Effector memory CD4-positive, alpha-beta T cell (primary cell): ENCODE measurements at places on chromosomes 1 and 21.

DNA sequence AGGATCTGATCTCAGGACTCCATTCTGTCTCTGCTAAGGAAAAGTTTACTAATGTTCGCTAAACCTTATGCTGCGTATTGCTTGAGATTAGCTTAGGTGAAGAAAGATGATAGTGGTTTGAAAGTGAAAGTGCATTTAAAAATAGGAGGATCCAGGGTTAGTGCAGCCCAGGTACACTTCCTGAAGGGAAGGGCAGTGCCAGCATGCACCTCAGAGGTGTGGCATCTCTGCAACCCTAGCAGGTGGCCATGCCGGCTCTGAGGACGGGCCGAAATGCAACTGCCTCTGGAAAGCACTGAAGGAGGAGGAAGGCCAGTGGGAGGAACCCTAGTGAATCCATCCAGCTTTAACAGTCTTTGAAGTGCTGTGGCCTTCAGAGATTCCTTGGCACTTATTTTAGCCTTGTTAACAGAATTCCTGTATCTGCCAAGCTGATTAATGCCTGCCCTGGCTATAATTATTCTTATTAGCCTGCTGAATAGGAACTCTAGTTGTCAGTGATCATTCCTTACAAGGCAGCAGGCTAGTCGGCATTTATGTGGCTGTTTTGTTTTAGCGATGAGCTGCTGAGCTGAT is 5.5 kb downstream of the PTGFRN start:
- DNase-seq: no peak
- no peak overlapping the region for H3K4me3 ChIP-seq
- no peaks in the 10 kb centered on the region for H3K27me3 ChIP-seq
- no peaks in the 10 kb centered on the region for H3K36me3 ChIP-seq

DNA sequence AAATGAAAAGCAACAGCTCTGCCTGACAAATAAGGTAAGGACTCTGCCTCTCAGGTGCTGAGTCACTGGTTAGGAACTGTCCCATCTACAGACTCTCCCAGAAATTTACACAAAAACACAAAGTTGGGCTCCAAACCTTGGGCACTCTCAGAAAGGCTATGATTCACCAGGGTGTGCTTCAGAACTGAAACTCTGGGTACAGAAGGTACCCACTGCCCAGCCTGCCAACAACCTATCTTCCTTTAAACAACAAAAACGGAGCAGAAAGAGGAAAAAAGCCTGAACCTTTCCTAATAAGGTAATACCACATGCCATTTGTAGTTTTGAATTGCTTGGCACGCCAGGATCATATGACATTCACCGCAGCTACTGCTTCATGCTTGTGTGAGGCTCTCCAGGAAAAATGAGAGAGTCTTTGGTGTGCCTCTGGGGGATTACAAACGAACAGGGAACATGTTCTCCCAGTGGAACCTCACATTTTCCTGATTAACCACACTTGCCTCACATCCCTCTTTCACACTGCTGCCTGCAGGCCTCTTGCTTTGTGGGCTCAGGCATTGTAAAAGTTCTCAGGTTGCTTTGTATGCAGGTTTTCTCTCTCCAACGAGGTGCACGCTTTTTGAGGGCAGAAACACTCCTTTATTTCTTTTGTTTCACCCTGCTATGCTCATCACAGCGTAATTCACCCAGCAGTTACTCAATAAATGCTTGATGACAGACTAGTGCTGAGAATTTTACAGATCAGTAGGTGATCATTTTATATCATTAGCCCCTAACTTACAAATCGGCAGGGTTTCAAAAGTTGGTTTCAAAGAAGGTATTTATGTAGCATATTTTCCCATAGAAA is 65.1 kb downstream of the GADD45A start:
- H3K4me1 ChIP-seq: no peaks in the 10 kb centered on the region
- H3K4me3 ChIP-seq: no peak overlapping the region
- DNase-seq: no peak
- no peaks in the 10 kb centered on the region for H3K36me3 ChIP-seq
- H3K27me3 ChIP-seq: no peaks in the 10 kb centered on the region
- no peak overlapping the region for H3K27ac ChIP-seq

DNA sequence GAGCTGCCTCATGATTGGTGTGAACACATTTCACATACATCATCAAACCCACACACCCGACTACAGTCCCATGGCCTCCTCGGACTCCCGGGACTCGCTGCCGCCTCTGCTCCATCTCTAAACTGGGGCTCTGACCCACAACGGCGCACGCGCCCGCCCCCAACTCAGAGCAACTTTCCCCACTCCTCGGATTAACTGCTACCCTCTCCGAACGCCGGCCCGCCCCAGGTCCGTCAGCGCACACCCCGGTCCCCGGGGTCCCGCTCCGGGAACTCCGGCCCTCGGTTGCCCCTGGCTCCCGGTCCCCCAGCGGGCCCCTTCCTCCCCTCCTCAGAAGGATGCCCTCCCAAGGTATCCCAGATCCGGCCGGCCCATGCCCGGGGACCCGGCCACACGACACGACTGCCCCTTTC is 740 bp downstream of the DSTYK start:
- H3K36me3 ChIP-seq: no peaks in the 10 kb centered on the region
- H3K27ac ChIP-seq: peak overlapping the region; percentile 85
- no peak for DNase-seq
- no peaks in the 10 kb centered on the region for H3K27me3 ChIP-seq
- peaks cover 7% of the 10 kb centered on the region for H3K4me1 ChIP-seq
- peak overlapping the region; percentile 84 for H3K4me3 ChIP-seq

- peaks cover 4% of the 10 kb centered on the region for H3K4me1 ChIP-seq
- no peak overlapping the region for H3K4me3 ChIP-seq
- no peaks in the 10 kb centered on the region for H3K36me3 ChIP-seq
- DNase-seq: no peak
- peaks cover 4% of the 10 kb centered on the region for H3K27me3 ChIP-seq
Observed at GRCh38 chr1:220748936-220749335, 814 bp downstream of the MTARC2 start.

- H3K4me3 ChIP-seq: peak overlapping the region; percentile 35
- H3K27me3 ChIP-seq: no peaks in the 10 kb centered on the region
- H3K4me1 ChIP-seq: peaks cover 92% of the 10 kb centered on the region
- no peak for DNase-seq
- H3K27ac ChIP-seq: peak overlapping the region; percentile 69
- peaks cover 10% of the 10 kb centered on the region for H3K36me3 ChIP-seq
Observed at GRCh38 chr1:2237773-2238172, 9.7 kb downstream of the SKI start.

DNA sequence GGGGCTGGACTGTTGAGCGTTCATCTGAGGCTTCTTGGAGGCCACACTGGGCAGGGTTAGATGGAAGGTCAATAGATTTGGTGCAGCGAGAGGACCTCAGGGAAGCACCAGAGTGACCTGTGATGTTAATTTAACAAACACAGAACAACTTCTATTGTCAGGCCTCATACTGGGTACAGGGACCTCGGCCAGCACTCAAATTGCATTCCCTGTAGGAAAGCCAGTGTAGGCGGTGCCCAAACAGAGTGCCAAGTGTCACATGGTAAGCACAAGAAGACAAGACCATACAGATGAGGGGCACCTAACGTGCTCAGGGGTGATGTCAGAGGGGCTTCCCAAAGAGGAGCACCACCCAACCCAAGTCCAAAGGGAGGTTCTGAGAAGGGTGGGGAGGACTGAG is 1.3 kb downstream of the TMEM269 start:
- peaks cover 10% of the 10 kb centered on the region for H3K4me1 ChIP-seq
- no peak overlapping the region for H3K4me3 ChIP-seq

- DNase-seq: no peak
- no peak overlapping the region for H3K4me3 ChIP-seq
- no peak overlapping the region for H3K27ac ChIP-seq
- no peaks in the 10 kb centered on the region for H3K36me3 ChIP-seq
- no peaks in the 10 kb centered on the region for H3K4me1 ChIP-seq
- no peaks in the 10 kb centered on the region for H3K27me3 ChIP-seq
Observed at GRCh38 chr1:41320895-41321676, 40.1 kb upstream of the FOXO6 start.

- H3K36me3 ChIP-seq: no peaks in the 10 kb centered on the region
- no peak overlapping the region for H3K4me3 ChIP-seq
- no peak overlapping the region for H3K27ac ChIP-seq
- DNase-seq: no peak
- peaks cover 22% of the 10 kb centered on the region for H3K4me1 ChIP-seq
Observed at GRCh38 chr21:45894906-45895777, 86.4 kb upstream of the COL6A1 start.

- H3K4me1 ChIP-seq: no peaks in the 10 kb centered on the region
- no peaks in the 10 kb centered on the region for H3K27me3 ChIP-seq
- no peak overlapping the region for H3K4me3 ChIP-seq
- H3K36me3 ChIP-seq: no peaks in the 10 kb centered on the region
Observed at GRCh38 chr1:186102547-186103148, 272.4 kb downstream of the TPR start.

GRCh38 chr21:24118738-24119459 is 1488.4 kb downstream of the MRPL39 start:
- H3K27me3 ChIP-seq: no peaks in the 10 kb centered on the region
- DNase-seq: no peak
- H3K4me1 ChIP-seq: no peaks in the 10 kb centered on the region
- H3K4me3 ChIP-seq: no peak overlapping the region
- H3K27ac ChIP-seq: no peak overlapping the region

DNA sequence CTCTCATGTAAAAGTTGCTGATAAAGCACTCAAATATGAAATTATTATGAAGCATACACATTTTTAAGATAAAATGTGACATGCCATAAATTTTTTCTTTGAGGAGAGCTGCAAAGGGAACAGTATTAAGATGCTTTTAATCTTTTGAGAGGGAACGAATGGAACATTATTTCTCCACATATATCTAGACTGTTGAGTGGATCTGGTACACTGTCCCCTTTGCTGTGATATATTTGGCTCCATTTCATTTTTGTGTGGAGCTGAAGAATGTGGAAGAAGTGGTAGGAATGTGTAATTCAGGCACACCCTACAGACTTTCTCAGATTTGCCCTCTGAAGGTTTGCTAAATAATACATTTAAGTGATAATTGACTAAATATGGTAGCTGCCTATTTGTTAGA is 31.7 kb downstream of the PGM1 start:
- H3K4me1 ChIP-seq: no peaks in the 10 kb centered on the region
- no peak overlapping the region for H3K4me3 ChIP-seq
- no peak for DNase-seq
- peaks cover 7% of the 10 kb centered on the region for H3K36me3 ChIP-seq

- H3K4me3 ChIP-seq: peak overlapping the region; percentile 91
- H3K4me1 ChIP-seq: peaks cover 14% of the 10 kb centered on the region
- no peaks in the 10 kb centered on the region for H3K36me3 ChIP-seq
- peak overlapping the region; percentile 87 for H3K27ac ChIP-seq
Observed at GRCh38 chr1:179080866-179081686, 794 bp upstream of the TOR3A start.

DNA sequence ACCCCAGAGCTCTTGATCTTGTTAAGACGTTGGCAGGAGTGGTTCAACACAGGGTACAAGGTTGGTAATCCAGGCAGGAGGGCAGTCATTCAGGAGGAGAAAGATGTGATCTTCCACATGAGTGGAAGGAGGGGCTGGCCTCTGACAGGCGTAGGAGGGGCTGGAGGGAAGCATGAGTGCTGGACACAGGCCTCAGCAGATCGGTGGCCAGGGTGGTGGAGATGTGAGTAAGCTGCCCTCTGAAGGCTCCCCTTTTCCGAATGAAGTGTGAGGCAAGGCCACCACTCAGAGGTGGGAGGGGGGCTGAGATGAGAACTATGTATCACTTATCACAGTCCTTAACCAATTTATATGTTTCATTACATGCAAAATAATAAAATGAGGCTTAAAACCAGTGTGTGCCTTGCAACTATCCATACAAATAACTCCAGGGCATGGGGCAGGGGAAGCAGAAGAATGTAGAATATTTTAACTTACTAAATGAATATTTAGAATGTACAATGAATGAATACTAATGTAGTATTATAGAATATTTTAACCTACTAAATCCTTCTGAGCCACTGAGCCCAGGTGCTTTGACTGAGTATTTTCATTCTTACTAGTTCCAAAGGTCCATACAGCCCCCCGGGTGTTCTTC is 103.5 kb upstream of the TLR5 start:
- no peaks in the 10 kb centered on the region for H3K36me3 ChIP-seq
- no peaks in the 10 kb centered on the region for H3K27me3 ChIP-seq
- H3K4me1 ChIP-seq: peaks cover 16% of the 10 kb centered on the region
- H3K4me3 ChIP-seq: no peak overlapping the region
- no peak overlapping the region for H3K27ac ChIP-seq
- DNase-seq: no peak

DNA sequence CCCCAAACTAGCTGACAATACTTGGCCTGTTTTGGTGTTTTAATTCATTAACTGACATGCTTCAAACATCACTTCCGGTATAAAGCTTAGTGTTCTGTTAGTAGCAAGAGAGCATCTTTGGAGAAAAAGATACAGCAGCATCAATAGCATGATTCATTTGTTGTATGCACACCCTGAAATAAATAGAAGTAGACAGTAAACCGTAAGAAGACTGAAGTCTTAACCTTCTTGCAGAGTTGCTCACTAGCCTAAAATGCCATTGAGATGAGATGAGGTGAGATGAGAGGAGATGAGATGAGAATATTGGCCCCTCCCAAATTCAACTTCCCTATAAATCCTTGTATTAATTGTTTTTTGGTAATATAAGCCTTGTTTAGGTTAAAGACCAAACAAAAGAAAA is 108.8 kb downstream of the TNFSF18 start:
- H3K36me3 ChIP-seq: no peaks in the 10 kb centered on the region
- no peaks in the 10 kb centered on the region for H3K27me3 ChIP-seq
- DNase-seq: no peak
- H3K27ac ChIP-seq: no peak overlapping the region
- peaks cover 3% of the 10 kb centered on the region for H3K4me1 ChIP-seq

GRCh38 chr1:45429561-45430159 is 61.3 kb downstream of the TESK2 start:
- no peaks in the 10 kb centered on the region for H3K4me1 ChIP-seq
- H3K27ac ChIP-seq: no peak overlapping the region
- no peak for DNase-seq
- H3K4me3 ChIP-seq: no peak overlapping the region

- H3K36me3 ChIP-seq: no peaks in the 10 kb centered on the region
- peaks cover 59% of the 10 kb centered on the region for H3K4me1 ChIP-seq
- no peak overlapping the region for H3K4me3 ChIP-seq
- peak overlapping the region; percentile 71 for H3K27ac ChIP-seq
Observed at GRCh38 chr1:91555074-91555730, 54.6 kb downstream of the CDC7 start.

- H3K4me1 ChIP-seq: peaks cover 37% of the 10 kb centered on the region
- H3K27ac ChIP-seq: peak overlapping the region; percentile 93
- no peak for DNase-seq
- no peaks in the 10 kb centered on the region for H3K36me3 ChIP-seq
- H3K4me3 ChIP-seq: peak overlapping the region; percentile 94
- H3K27me3 ChIP-seq: no peaks in the 10 kb centered on the region
Observed at GRCh38 chr1:66333466-66334199, 200.3 kb upstream of the SGIP1 start.

- no peak overlapping the region for H3K27ac ChIP-seq
- H3K27me3 ChIP-seq: no peaks in the 10 kb centered on the region
- no peak for DNase-seq
- no peaks in the 10 kb centered on the region for H3K4me1 ChIP-seq
- H3K36me3 ChIP-seq: no peaks in the 10 kb centered on the region
Observed at GRCh38 chr1:73065339-73066041, 783.2 kb upstream of the NEGR1 start.

GRCh38 chr21:28554660-28555475 is 437.8 kb downstream of the LTN1 start:
- H3K4me3 ChIP-seq: no peak overlapping the region
- H3K36me3 ChIP-seq: no peaks in the 10 kb centered on the region
